ENCODE measurements at places on chromosomes 6 and 20. TPM values are rescaled to one million over a fixed set of nuclear protein-coding genes. Genes with fewer than 3 reads are reported as not detected.

Gene MYCT1
- total RNA-seq = 6.8 TPM

Gene ZNF341
- 2.4 TPM for total RNA-seq

Gene VWA7
- 8.0 TPM for total RNA-seq

Gene CNBD2
- 7.9 TPM for total RNA-seq

Gene MCHR2
- total RNA-seq = not detected

Gene MATN4
- total RNA-seq = not detected

DNA sequence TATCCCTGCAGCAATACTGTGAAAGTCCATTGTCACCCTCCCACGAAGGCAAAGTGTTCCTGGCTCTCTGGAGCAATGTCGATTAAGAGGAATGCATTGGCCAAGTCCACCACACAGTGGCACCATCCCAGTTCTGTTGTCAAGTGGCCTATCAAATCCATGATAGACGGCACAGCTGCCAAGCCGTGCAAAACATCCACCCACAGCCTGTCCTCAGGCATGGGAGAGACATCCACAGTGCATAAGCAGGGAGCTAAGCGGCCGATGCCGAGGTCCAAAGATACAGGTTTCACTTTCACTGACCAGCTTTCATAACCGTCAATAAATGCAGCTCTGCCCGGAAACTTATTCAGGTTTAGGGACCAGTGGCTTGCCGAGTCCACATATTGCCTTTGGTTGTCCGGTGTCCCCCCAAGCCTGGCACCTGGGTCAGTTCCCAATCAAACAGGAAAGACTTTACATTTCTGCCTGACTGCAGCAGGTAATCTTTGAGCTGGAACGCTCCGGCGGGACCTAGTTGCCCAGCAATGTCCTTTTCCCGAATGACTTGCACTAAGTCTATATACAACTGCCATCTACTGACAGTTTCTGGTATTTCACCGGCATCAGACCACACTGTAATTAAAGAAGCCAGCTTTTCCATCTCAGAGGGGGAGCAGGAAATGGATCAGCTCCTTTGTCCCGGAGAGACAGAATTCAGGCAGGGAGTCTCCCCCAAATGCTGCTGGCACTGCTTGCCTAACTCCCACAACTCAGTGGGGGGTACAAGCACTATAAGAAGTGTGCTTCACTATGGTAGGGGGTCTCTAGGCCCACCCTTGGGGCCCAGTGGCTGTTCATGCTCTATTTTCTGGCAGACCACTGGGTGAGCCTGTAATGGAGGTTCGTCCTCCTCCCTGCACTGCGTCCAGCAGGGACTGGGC lies 6.3 kb downstream of the ZKSCAN3 start:
- peak; percentile 59 for DNase-seq

GRCh38 chr6:82085701-82086100 lies 161.8 kb downstream of the IBTK start:
- DNase-seq = no peak

- no peak for DNase-seq
These were observed 205.2 kb upstream of the MARCKS start for GRCh38 chr6:113651920-113652319.

- no peak for DNase-seq
These were observed 585 bp downstream of the PSMB9 start for GRCh38 chr6:32854376-32855178.

DNA sequence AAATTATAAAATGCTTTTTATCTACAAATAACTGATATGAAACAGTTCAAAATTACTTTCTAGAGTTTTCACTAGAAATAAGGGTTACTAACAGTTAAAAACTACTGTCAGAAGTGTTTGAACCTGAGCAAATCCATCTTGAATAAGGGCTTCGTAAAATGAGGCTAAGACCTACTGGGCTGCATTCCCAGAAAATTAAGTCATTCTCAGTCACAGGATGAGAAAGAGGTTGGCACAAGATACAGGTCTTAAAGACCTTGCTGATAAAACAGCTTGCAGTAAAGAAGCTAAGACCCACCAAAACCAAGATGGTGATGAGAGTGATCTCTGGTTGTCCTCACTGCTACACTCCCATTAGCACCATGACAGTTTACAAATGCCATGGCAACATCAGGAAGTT lies 93.7 kb downstream of the PLG start:
- DNase-seq = no peak

Measured in psoas muscle (tissue), 8 donors.